ENCODE measurements at places on chromosomes 2 and 18.

- DNase-seq: no peak
Measured at GRCh38 chr2:204529795-204530463, 15.3 kb upstream of the PARD3B start.

GRCh38 chr2:192775459-192776262, 580.9 kb upstream of the TMEFF2 start:
- no peak for DNase-seq

DNA sequence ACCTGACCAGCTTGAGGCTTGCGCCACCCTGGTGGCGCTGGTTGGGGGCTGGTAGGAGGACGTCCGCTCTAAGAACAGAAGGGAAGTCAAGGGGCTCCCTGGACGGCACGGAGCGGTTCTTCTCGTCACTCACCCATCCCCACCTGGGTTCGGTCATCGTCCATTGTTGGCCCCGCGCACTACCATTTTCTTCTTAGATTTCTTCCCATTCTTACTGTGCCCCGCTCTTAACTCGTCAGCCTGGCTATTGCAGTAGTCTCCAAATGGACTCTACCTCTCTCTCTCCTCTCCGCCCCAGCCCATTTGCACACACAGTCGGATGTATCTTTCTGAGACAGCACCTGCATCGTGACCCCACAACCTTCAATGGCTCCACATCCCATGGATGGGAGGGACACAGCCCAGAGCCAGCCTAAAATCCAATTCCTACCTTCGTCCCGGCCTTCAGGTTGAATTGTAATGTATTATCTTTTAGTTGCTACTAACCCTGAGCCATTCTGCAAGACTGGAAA, 814 bp upstream of the RAB1A start:
- DNase-seq: no peak

DNA sequence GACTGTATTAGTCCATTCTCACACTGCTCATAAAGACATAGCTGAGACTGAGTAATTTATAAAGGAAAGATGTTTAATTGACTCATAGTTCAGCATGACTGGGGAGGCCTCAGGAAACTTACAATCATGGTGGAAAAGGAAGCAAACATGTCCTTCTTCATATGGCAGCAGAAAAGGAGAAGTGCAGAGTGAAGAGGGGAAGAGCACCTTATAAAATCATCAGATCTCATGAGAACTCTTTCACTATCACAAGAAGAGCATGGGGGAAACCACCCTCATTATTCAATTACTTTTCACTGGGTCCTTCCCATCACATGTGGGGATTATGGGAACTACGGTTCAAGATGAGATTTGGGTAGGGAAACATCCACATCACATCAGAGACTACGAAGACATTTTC, 43.0 kb upstream of the CAVIN2 start:
- no peak for DNase-seq

- DNase-seq: no peak
Measured at GRCh38 chr18:2909431-2910140, 62.8 kb downstream of the EMILIN2 start.

DNA sequence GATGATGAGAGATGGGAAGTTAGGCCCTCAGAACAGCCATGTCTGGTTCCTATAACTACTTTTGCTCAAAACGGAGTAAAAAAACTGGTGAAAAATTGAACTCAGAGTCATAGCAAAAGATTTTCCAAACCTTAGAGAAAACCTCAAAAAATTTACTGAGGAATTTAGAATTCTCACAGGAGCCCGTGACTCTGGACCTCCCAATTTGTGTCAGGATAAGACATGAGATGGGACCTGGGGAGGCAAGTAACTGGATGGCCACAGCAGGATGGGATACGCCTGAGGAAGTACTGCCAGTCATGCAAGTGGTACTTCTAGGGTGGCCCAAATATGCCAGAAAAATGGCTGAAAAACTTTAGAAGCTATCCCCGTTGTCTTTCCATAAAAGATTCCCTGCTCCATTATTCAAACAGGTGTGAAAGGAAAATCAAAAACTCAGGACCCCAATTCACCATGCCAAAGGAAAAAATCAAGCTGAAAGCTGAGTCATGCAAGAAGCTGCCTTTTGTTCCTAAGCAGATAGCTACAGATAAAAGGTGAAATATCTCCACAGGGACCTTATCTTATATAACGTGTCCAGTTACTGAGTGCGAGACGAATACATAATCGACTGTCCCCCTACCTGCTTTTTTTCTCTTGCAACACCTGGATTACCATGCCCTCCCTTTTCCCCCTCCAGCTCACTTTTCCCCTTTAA, 34.1 kb upstream of the LIPG start:
- no peak for DNase-seq
